ENCODE measurements at places on chromosomes 3 and 15.

GRCh38 chr3:28322464-28322863 lies 26.1 kb upstream of the ZCWPW2 start:
- no peak for DNase-seq

DNA sequence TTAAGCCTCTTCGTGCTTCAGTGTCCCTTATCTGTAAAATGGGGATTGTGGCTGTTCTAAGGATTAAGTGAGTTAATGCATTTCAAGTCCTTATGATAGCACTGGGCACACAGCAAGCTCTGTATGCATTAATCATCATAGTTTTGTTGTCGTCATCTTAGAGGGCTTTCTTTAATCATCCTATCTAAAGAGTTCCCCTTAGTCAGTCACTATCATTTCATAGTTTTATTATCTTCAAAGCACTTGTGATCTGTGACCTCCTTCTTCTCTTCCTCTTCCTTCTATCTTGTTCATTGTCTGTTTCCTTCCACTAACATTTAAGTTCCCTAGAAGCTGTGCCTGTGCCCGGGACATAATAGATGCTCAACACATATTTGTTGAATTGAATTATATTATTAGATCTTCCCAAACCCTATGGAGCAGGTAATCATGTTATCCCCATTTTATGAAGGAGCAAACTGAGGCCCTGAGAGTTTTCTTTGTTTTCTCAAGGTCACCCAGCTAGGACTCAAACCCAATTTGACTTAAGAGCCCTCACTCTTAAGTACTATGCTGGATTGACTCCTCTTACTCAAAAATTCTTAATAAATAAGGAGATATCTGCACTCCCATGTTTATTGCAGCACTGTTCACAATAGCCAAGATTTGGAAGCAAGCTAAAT lies 24.1 kb downstream of the DUOX2 start:
- DNase-seq = no peak

DNA sequence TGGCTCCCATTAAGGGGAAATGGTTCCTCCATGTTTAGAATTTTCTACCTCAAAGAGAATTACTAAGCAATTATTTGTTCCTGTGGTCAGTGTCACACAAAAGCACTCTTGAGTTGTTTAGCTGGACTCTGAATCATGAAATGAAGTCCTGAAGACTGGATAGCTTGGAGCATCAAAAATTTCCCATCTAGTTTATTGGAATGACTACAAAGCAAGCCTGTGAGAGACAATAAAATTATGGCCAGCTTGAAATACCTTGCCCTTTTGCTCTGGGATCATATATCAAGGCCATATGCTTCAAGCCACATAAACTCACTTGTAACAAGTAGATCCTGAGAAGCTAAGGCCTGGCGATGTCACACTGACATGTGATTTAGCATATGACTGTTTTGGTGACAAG lies 292.3 kb downstream of the TIGIT start:
- no peak for DNase-seq

GRCh38 chr3:37132334-37132733 lies 42.0 kb downstream of the LRRFIP2 start:
- no peak for DNase-seq

- no peak for DNase-seq
Measured at GRCh38 chr3:15649341-15649740, 47.8 kb downstream of the BTD start.

All from stimulated activated CD8-positive, alpha-beta memory T cell treated with anti-CD3 and anti-CD28 coated beads, Interleukin-2, amount 100 ng/mL, for 1 hour (primary cell).